ENCODE measurements at places on chromosomes 6 and 20.

DNA sequence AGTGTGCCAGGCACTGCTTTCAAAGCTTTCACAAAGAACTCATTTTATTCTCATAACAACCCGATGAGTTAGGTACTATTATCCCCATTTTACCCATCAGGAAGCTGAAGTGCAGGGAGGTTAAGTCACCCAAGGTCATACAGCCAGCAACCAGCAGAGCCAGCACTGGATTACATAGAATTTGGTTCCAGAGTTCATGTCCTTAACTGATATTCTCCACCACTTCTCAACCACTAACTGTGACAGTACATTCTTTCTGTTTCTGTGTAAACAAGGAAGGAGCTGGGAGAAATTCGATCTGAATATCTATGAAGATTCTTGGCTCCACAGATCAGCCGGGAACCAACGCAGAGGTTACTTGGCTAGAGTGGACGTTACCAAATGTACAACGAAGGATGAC, 98.0 kb downstream of the KIF16B start:
- no peak for DNase-seq

DNA sequence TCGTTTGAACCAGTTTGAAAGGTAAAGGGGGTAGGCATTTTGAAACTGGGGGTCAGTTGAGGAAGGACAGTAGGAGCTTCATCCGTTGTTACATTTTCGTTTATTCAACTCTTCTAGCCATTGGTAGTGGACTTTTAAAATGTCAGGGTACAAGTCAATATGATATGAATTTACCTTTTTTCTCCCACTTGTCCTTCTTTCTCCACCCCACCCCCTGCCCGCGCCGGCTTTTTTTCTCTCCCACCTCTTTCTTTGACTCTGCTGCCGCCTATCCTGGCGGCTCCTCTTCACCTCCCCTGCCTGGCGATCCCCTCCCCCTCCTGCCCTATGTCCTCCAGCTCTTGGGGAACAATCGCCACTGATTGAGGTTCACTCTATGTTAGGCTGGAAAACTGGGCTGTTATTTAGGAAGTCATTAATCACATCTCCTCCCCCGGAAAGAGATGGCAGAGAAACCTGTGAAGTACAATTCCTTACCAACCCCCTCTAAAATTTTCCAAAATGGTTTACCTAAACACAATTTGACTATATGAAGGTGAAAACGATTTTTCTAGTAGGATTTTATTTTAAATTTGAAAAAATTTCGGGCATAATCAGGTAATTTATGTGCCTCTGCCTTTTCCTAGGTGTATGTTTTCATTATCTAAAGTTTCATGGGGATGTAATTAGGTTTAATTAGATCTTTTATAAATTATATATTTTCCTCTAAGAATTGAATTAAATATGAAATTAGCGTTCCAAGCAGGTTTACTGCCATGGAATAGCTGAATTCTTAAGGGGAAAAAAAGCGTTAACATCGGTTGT, 778 bp upstream of the LIN28B start:
- no peak for DNase-seq

- DNase-seq, result no peak
These were observed 973 bp downstream of the TRIM38 start for GRCh38 chr6:25963426-25964123.

DNA sequence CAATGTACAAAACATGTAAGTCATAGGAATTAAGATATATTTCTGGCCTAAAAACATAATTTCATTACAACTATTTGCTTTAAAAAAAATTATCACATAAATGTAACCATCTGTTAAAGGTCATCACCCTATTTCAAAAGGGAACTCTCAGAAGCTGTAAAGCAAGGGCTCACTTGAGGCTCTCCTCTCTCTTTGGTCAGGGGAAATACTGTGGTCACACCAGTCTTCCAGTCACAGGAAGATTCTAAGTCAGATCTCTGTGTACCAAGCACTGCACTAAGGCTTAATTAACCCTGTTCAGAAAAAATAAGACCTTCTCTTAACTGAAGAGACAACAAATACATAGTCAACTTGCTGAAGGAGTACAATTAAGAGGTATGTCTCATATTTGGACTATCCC, 75.6 kb downstream of the MMS22L start:
- no peak for DNase-seq

- DNase-seq, result no peak
These were observed 246.9 kb downstream of the SOX4 start for GRCh38 chr6:21840428-21840827.

Measured in CD4-positive, alpha-beta T cell treated with Interleukin-6 at 100 ng/mL for 8 hours (primary cell).